Stimulated activated CD4-positive, alpha-beta T cell treated with anti-CD3 and anti-CD28 coated beads, Interleukin-1b, Interleukin-23, amount 100 ng/mL, for 4 hours (primary cell): ENCODE measurements at places on chromosomes 16 and 17.

DNA sequence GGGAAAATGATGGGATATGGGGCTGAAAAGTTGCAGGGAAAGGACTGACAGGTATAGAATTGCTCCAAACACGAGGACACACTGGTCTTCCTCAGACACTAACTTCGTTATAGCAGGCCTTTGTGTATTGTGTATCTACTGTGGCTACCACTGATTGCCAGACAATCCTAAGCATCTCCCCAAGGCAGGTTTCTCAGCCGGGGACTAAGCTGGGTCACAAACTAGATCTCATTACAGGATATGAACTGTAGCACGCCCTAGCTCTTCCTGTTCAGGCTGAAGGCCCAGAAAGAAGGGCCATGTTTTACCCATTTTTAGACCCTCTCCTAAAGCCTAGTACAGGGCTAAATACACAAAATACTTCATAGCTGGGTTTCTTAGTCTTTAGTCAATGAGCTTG is 5.1 kb upstream of the RANGRF start:
- DNase-seq = no peak

- no peak for DNase-seq
Observed at GRCh38 chr16:61194573-61194972, 841.7 kb downstream of the CDH8 start.

GRCh38 chr16:65833171-65833871 is 533.2 kb upstream of the CDH5 start:
- no peak for DNase-seq

DNA sequence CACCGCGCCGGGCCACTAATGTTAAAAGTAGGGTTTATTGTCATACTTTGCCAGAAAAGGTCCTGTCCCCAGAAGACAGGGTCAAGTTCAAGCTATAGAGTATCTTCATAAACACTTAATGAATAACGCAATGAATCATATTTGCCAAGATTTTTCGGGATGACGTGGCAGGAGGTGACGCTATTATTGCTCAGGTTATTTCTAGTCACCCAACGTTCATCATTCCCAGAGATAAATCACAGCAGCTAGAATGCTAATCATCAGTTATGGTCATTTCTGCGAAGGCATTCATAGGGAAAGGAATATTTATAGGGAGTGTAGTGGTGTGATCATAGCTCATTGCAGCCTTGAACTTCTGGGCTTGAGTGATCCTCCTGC is 2.0 kb downstream of the TMC5 start:
- DNase-seq = no peak

GRCh38 chr17:51439395-51440229 is 179.3 kb downstream of the UTP18 start:
- DNase-seq = no peak

DNA sequence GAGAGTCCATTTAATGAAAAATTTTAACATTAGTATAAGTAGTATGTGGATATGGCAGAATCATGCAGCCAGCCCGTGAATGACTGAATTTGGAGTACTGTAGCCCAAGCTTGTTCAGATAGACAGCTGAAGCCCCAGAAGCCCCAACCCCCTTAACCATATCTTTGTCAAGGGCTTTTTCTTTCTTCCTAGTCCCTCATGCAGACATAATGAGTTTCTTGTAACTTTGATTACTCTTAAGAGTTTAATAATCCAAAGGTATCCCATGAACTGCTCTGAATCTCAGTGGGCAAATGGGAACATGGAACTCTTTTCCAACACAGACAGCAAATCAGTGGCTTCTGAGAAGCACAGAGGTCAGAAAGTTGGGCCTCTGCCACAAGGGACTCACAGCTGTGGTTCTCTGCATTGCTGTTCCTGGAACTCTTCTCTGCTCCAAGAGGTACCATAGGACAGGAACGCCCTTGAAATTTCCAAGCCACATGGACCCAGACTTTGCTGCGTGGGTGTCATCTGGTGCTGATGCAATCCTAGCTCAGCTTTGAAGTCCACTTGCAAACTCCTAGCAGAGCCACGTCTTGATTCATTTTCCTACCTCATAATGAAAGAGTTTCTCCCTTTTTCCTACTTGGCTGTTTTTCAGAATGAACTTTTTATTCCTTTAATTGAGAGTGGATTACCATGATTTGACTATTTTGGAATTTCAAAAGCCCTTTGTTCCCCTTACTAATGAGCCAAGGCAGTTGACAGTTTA is 18.1 kb downstream of the LYRM1 start:
- no peak for DNase-seq

DNA sequence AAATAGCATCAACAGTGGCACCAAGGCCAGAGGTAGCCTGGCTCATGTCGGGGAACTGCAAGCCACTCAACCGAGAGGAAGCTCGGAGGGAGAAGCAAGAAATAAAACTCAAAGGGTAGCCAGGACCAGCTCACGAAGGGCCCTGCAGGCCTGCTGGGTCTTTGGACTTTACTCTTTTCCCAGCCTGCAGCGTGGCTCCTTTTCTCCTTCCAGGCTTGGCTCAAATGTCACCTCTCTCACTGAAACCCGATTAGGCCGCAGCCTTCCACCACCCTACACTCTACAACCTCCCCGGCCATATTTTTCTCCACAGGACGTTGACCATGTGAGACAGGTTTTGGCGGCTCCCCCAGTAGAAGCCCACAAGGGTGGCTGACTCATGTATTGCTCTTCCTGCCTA is 38.1 kb downstream of the CALB2 start:
- no peak for DNase-seq

DNA sequence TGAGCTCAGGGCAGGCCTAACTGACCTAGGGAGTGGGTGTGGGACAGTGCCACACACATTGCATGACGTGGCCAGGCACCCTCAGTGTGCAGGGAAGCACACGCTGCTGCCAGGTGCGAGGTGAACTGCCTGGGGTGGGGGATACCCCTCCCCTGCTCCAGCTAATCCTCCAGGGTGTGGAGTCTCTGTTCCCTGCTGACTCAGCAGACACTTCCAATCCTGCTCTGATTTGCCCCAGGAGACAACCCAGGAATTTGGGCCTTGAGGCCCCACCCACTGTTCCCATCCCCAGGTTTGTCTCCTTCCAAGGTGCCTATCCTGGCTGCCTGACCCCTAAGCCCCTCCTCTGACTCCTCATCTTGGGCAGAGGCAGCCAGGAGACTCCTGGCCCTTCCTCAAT is 10.7 kb downstream of the DLX3 start:
- DNase-seq = no peak

- no peak for DNase-seq
Observed at GRCh38 chr16:1509307-1510221, 16.4 kb downstream of the TELO2 start.

DNA sequence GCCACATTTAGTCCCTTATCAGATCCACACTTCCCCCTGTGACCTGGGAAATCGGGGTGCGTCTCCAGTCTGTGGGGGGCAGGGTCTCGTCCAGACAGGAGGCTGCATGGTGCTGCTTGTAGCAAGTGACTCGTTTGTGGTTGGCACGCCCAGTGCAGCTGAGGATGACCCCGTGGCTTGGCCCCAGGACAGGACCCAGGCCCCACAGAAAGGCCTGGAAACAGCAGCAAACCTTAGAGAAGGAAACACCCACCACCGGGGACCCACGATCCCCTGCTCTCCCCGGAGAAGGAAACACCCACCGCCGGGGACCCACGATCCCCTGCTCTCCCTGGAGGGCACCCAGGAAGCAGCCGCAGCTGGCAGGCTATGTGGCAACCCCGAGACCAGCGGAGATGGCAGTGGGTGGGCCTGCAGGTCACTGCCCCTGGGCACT is 8.2 kb upstream of the C16orf95 start:
- no peak for DNase-seq

DNA sequence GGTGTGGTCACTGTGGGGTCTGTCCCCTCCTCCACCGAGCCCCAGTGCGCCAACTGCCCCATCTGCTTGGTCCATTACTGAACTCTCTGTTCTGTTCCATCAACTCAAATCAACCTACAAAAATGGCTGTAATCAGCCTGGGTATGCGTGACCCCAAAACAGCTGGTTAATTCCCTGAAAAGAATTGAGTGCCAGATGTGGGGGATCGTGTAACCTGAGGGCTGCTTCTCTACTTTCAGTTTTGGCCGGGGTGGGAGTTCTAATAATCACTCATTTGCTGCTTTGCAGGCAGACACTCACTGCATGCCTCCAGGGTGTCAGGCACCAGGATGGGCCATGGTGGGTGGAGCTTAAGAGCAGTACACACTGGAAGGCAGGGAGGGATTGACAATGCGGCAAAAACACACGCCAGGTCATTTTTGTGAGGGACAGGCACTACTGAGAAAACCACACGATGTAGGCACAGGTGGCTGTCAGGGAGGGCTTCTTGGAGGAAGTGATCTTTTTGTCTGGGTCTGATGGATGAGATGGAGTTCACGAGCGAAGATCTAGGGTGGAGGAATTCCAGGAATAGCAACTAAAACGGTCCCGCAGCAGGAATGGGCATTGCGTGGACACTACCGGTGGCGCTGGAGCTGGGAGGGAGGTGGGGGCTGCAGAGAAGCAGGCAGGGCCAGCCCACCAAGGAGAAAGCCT is 30.4 kb upstream of the SSTR5 start:
- DNase-seq = no peak

DNA sequence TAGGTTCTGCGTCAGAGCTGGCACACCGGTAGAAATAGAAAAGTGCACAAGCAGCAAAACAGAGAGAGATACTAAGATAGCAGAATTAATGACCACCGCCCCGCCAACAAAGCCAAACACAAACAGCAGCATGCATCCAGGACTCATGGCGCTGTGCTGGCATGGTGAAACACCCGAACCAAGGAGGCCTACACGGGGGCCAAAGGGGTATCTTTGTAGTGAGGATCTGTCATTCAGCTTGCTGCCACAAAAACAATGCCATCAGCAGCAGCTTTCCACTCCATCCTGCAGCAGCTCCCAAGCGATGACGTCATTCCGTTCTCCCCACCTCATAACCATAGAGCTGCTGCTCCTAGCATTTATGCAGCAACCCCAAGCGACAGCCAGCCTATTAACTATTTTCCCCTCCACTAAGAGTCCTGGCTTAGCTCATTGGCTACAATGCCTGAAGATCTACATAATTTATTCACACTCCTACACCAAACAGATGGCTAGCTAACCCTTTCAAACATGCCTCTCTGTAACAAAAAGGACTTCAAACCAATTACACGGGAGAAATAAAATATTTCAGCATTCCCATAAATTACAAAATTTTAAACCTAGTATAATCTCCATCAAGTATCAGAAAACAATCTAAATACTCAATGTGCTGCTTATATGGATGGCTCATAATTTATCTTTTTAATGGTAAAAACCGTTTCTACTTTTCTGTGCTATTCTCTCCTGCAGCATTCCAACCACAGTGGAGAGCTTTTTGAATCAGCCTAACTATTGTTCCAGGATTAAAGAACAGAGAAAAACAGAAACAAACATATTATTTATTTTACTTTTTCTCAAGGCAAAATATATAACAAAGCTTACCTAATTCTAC is 73.9 kb downstream of the SPAG9 start:
- no peak for DNase-seq

DNA sequence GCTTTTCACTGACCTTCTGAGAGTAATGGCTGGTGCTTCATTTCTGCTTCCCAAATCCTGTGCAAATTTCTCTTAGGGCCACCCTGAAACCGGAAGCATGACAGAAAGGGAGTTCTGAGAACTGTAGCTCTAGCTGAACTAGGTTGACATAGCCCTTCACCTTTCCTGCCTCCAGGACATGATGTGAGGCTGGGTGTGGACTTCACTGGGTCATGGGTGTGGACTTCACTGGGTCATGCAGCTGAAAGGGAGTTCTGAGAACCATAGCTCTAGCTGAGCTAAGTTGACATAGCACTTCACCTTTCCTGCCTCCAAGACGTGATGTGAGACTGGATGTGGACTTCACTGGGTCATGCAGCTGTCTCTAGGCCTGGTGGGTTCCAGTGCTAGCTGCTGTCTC is 54.3 kb upstream of the NLRP1 start:
- no peak for DNase-seq

DNA sequence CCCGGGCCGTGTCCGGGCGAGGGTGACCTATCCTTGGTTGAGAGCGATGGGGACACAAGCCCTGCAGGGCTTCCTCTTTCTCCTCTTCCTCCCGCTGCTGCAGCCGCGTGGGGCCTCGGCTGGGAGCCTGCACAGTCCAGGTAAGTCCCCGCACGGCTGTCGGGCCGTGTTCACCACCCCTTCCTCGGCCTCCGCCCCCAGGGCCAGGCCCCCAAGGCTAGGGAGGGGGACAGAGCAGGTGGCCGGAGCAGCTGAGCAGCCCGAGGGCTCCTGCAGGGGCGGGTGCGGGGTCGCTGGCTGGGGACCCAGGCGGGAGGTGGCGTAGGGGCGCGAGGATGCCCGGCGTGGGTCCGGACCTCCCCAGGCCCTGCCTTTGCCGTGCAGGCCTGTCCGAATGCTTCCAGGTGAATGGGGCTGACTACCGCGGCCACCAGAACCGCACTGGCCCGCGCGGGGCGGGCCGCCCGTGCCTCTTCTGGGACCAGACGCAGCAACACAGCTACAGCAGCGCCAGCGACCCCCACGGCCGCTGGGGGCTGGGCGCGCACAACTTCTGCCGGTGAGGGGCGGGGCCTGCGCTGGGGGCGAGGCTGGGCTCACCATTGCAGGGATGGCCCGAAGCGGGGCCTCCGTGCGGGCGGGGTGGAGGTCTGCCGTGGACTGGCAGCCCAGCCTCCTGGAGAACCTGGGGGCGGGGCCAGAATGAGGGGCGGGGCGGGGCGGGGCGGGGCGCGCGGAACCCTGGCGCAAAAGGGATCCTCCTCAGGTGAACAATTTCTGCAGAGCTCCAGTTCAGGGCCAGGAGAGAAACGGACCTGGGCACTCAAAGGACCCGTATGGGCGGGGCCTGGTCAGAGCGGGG is 631 bp downstream of the KREMEN2 start:
- DNase-seq = no peak

DNA sequence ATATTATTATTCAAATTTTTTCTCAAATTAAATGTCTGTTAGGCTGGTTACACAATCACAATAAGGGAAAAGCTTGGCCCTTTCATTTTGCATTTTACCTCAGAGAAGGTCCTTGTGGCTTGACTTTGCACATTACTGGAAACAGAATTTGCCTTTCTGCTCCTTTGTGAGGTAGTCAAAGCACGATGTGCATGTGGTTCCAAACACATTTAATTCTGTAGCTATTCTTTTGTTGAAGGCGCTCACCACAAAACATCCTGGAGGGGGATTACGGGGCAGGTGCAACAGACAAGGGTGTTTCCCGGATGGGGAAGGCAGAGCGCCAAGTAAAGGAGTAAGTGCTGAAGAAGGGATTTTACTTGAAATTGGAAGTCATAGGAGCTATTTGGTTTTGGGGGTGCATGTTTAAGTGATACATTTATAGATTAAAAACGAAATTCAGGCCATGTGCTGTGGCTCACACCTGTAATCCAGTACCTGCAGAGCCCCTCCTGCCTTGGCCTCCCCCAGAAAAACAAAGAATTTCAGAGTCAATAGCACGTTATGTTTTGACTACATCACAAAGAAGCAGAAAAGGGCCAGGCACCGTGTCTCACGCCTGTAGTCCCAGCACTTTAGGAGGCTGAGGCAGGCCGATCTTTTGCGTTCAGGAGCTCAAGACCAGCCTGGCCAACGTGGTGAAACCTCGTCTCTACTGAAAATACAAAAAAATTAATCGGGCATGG is 31.2 kb upstream of the TENT4B start:
- DNase-seq = no peak

- DNase-seq = no peak
Observed at GRCh38 chr16:11254913-11255736, 879 bp downstream of the SOCS1 start.

- DNase-seq = no peak
Observed at GRCh38 chr16:50539822-50540710, 8.1 kb upstream of the NKD1 start.
